HT-29 (cell line): ENCODE measurements at places on chromosomes 2 and 18.

GRCh38 chr2:212535996-212536816 is 2.4 kb downstream of the ERBB4 start:
- no peak for DNase-seq

GRCh38 chr18:10604182-10604581 is 78.4 kb downstream of the NAPG start:
- DNase-seq = no peak

GRCh38 chr2:225465827-225466226 is 66.3 kb downstream of the NYAP2 start:
- DNase-seq = no peak

GRCh38 chr2:225207043-225207442 is 164.8 kb upstream of the DOCK10 start:
- DNase-seq = no peak

DNA sequence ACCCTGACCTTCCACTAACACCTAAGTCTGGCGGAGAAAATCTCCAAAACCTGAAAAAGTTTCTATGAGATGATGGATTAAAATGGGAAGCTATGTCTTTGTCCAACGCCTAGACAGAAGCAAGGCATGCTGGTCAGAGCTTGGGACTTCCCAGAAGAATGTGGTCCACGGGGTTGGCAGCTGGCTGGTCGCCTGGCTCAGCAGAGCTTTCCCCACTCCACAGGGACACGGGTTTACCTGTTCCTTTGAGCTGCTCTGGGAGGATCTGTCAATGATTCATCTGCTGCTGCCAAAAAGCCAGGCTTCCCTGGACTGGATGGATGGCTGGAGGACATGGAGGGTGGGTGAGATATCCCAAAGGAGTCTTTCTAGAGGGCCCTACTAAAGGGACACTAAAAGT is 10.8 kb downstream of the MBOAT2 start:
- no peak for DNase-seq

DNA sequence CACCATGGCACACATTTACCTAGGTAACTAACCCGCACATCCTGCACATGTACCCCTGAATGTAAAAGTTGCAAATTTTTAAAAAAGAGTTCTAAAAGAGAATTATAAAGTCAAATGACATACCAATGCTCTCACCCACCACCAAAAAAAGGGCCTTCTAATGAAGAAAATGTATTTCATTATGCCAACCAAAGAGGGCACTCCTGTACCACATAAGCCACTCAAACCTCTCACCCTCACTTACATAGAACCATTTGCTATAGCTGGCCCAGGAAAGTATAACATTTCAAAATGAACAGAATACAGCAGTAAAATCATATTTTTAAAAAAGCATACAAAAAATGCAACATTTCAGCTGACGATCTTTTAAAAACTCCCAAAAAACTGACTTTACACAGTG is 241.5 kb upstream of the PKDCC start:
- DNase-seq = peak; percentile 40

DNA sequence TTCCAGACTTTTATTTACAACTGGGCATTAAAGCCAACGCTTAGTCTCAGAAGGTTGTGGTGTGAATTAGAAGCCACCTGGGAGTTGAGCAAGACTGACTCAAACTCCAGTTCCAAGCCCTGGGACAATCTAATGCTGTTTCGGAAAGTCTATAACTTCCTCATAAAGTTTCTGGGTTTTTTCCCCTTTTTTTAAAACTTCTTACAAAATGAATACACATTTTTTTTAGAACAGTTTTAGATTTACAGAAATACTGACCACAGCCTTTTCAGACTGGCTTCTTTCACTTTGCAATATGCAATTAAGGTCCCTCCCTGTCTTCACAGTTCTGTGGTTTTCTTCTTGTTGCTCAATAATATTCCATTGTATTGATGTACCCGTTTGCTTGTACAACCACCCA is 115.9 kb upstream of the TWIST2 start:
- DNase-seq = no peak

DNA sequence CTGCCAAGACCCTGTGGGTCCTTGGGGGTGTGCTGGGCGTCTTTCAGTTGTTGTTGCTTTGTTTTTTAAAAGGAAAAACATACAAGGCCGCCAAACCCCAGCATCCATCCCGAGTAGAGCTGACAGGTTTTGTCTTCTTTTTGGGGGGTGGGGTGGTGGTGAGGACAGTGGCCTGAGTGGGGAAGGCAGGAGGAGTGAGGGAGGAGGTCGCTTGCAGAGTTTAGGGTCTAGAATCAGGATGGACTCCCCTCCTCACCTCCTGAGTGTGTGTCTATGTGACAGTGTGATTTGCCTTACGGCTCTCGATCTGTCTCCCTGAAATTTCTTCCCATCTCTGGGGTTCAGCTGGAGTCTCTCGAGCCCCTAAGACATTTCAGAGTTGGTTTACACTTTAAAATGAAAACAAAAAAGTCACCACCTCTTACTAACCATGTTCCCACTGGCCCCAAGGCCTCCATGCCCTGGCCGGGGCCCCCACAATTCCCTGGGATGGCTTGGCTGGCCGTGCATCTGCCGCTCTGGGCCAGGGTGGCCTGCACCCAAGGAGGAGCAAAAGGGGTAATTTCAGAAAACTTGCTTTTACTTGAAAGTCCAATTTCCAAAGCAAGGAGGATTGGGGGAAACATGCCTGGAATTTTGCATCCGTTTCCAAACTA is 5.0 kb downstream of the SIX3 start:
- no peak for DNase-seq

- DNase-seq = no peak
These were observed 633.9 kb downstream of the PLCL1 start for GRCh38 chr2:198438331-198438730.

DNA sequence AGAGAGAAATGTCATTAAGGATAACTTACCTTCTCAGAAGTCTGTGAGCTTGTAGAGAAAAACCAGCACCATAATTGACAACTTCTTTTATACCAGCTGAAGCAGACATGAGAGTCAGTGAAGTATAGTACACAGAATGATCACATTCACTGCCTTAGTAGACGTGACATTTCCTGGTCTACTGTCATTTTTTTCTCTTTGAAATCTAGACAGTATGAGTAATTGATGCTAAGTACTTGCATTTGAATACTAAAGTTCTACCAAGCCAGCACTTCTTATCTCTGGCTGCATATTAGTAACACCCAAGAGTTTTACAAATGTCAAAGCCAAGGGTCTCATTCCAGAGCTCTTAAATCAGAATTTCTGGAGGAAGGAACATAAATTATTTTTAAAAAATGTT is 25.4 kb upstream of the ACADL start:
- no peak for DNase-seq

GRCh38 chr2:240787521-240788472 is 32.2 kb downstream of the KIF1A start:
- DNase-seq = no peak

DNA sequence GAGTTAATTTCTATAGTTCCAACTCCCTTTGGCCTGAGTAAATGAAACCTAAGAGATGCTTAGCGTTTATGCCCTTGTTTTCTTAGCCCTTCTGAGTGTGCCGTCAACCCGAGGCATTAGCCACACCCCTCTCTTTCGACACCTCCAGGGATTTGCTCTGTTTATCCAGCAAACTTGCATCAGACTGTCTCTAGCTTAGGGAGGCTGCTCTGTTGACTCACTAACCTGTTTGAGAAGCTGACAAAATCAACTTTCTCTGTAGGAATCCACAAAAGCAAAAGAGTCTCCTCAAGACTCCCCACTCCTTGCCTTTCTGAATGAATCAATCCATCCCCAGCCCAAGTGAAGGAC is 317.6 kb downstream of the TNS1 start:
- peak; percentile 81 for DNase-seq

DNA sequence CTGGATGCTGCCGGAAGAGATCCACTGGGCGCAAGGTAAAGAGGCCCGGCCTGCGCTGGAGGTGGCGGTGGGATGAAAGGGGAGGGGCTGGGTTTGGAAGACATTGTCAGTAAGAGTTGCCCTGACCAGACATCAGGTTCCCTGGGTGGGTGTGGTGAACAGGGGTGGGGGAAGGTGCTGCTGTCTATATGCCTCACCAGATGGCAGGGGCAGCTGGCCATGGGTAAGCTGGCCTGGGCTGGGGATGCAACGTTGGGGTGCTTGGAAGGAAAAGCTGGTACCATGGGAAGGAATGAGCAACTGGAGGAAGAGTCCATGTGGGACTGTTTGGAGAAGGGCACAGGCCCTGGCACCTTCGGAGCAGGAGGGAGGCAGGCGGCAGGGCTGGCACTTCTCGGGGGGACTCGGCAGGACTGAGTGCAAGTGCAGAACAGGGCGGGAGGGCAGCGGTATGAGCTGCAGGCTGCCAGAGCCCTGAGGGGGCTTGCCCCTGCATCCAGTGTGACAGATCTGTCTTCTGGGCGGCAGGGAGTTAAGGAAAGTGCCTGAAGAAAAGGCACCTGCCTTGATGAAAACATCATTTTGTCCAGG is 146.4 kb downstream of the DYSF start:
- no peak for DNase-seq

GRCh38 chr2:217806482-217806765 is 196.4 kb downstream of the TNS1 start:
- DNase-seq = no peak

DNA sequence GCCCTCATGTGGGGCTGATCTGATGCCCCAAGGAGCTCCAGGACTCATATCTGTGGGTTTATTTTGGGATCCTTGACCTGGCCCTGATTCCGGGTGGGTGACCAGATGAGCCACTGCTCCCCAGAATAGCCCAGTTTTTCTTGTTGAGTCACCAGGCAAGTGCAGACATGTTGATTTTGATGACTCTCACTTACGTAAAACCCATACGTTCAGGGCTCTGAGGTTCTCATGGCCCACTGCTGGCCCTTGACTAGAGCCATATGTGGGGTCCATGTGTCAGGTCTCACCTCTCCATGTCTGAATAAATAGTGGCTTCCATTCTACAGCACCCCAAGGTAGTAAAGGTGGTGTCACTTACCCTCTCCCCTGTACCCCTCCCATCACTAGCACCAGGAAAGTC is 41.9 kb downstream of the CDC42EP3 start:
- no peak for DNase-seq

GRCh38 chr18:7741640-7742039 is 174.5 kb downstream of the PTPRM start:
- DNase-seq = no peak

GRCh38 chr2:158688721-158689120 is 106.4 kb upstream of the DAPL1 start:
- DNase-seq = no peak

- DNase-seq = peak; percentile 21
These were observed 295.4 kb downstream of the CELF4 start for GRCh38 chr18:37270038-37270665.

DNA sequence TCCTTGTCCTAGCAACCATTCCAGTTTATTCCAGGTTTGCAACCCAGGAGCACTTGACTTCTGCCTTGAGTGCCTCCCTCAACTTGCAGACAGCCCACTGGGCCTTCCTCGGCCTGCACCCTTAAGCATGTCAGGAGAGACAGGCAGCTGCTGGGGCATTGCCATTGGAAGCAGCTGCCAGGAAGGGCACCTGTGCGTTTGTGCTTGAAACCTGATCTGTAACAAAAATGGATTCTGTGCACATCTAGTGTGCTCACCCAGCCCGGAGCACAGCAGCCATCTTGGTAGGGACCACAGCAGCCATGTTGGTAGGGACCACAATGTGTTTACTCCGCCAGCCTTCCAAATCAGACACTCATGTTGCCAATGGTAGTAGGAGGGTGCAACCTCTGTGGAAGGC is 44.3 kb upstream of the GLI2 start:
- no peak for DNase-seq

- DNase-seq = no peak
These were observed 28.8 kb downstream of the RIF1 start for GRCh38 chr2:151438506-151438905.

DNA sequence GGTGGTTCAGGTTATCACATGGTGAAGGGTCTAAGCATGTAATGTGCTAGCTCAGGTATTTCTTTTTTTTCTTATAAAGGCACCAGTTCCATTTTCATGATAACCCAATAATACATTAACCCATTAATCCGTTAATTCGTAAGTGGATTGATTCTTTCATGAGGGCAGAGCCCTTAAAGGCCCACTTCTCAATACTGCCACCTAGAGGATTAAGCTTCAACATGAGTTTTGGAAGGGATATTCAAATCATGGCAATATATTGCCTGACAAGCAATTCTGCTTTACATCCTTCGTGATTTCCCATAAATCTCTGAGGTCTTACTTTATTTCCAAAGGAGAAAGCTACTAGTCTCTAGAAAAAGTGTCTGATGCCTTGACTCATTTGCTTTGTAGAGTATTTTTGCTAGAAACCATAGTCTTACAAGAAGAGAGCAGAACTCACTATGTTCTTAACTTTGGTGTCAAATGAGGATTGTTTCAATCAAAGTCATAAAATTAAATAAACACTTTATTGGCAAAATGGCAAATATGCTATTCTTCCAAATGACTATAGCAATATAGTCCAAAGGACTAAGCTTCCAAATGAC is 271.3 kb downstream of the KCNS3 start:
- DNase-seq = peak; percentile 49

- peak; percentile 19 for DNase-seq
These were observed 84.8 kb downstream of the SH3RF3 start for GRCh38 chr2:109213646-109214433.

DNA sequence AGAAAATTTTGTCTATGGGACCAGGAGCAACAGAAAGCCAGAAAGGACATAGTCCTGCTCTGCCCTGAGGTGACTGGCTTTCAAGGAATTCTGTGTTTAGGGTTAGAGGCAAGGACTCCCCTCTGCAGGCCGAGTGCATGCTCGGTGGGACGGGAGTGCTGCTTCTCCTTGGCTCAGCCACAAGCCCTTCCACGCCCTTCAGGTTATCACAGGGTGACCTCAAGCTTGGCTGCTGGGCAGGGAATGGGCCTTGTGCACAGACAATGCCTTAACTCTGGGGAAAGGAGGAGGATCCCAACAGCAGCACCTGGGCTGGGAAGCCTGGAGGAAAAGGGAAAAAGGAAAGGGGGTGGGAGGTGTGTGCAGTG is 32.8 kb downstream of the FAM178B start:
- no peak for DNase-seq

DNA sequence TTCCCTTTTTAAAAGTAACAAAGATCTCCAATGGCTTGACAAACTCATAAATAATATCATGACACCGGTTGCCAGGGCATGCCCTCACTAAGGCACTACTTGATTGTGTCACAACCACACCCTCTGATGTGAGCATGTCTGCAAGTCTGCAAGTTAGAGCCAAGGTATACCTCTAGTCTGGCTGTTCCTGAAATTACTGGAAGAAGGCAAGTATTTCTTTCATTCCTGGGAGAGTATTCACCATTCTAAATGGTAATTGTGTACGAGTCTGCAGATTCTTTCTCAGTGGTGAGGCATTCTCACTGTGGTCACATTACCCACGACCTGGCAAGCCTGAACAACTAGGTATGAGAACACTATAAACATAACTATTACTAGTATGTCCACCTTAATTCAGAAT is 25.7 kb upstream of the RNU4ATAC start:
- DNase-seq = no peak

DNA sequence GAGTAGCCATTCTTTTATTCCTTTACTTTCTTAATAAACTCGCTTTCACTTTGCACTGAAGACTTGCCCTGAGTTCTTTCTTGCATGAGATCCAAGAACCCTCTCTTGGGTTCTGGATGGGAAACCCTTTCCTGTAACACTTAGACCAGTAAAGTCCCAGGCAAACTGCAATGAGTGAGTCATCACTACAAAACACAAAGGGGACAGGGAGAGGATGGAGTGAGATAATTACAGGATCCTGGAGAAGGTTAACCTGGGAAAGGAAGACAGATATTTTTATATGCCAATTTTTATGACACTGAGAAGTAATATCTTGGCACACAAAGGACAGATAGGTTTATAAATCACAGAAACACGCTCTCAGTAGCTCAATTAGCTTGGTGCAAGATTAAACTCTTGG is 48.7 kb downstream of the EHD3 start:
- DNase-seq = no peak

- DNase-seq = no peak
These were observed 14.2 kb downstream of the SPEG start for GRCh38 chr2:219448776-219449341.

- DNase-seq = peak; percentile 22
These were observed 1.5 kb upstream of the AAK1 start for GRCh38 chr2:69645031-69645431.
